Temporal lobe (tissue), 4 donors: ENCODE measurements at places on chromosomes 2 and 18. TPM values are rescaled to one million over a fixed set of nuclear protein-coding genes. Genes with fewer than 3 reads are reported as not detected.

CNTNAP5 gene
- total RNA-seq, result 26.6 TPM

TP53I3 gene
- 17.7 TPM for total RNA-seq

ZNF2 gene
- 7.6 TPM for total RNA-seq

TMBIM1 gene
- 8.1 TPM for total RNA-seq

RAB6C gene
- total RNA-seq, result 0.98 TPM

ASXL3 gene
- 91.7 TPM for total RNA-seq

BMP10 gene
- not detected for total RNA-seq

TFPI gene
- total RNA-seq, result 19.7 TPM
